ENCODE measurements at places on chromosomes 1 and 21. TPM values are rescaled to one million over a fixed set of nuclear protein-coding genes. Genes with fewer than 3 reads are reported as not detected.

Gene SPRR2E
- total RNA-seq = not detected

Gene CRNN
- not detected for total RNA-seq

Gene DISP3
- total RNA-seq = 0.16 TPM

Gene LCE1A
- not detected for total RNA-seq

Gene TAS1R1
- not detected for total RNA-seq

Gene MAN1C1
- total RNA-seq = not detected

DNA sequence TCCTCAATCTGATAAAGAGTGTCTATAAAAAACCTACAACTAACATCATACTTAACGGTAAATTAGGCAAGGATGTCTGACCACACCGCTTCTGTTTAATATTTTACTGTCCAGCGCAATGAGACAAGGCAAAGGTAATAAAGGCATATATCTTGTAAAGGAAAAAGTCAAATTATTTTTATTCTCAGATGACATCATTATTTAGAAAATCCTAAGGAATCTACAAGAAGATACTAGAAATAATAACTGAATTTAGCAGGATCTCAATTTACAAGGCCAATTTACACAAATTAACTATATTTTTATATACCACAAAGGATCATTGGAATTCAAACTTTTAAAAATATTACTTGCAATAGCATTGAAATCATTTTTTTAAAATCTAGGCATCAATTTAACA is 29.4 kb downstream of the GJA4 start:
- DNase-seq = no peak

GRCh38 chr1:246208105-246208504 is 299.0 kb downstream of the SMYD3 start:
- DNase-seq = no peak

GRCh38 chr1:247291161-247291560 is 35.3 kb downstream of the VN1R5 start:
- DNase-seq = no peak

DNA sequence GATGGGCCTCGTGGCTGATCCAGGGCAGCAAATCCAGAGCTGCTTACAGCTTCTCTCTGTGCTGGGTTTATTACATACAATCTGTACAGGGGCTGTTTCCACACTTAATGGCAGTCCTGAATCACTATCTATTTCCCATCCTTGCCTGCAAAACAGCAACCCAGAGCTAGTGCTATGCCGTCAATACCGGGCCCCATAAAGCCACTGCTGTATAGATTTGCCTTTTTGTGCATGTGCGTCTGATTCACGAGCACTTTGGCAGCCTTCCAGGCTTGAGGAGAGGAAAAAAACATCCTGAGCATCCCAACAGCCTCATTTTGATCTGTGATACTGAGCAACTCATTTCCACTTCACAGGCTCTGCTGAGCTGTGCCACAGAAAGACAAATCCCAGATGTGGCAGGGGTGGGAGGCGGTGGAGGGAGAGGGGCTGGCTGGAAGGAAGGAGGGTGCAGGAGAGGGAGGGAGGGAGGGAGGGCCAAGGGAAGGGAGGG is 65.2 kb upstream of the TARBP1 start:
- DNase-seq = peak; percentile 77

GRCh38 chr1:33060579-33061083 is 20.3 kb upstream of the AZIN2 start:
- DNase-seq = peak; percentile 92

DNA sequence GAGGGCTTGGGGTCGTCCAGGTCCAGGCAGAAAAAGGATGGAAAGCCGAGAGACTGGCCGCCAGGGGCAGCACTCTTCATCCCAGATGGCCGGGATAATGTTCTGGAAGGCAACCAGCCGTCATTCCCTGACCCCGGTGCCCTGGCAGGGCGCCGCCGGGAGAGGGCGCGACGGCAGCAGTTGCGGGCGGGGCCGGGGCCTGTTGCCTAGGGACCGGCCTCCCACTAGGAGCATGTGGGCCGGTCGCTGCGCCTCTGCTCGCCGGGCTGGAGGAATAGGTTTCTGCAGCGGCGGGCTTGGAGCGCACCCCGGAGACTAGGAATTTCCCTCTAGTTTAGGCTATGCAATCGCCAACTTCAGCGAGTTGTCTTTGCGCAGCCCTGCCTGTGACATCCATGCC is 11.0 kb downstream of the DMRTB1 start:
- DNase-seq = peak; percentile 50

- DNase-seq = peak; percentile 76
Measured at GRCh38 chr1:209168204-209168603, 415.3 kb upstream of the CAMK1G start.

- DNase-seq = no peak
Measured at GRCh38 chr1:81894867-81895266, 94.1 kb downstream of the ADGRL2 start.

GRCh38 chr1:39984951-39985350 is 30.0 kb downstream of the MFSD2A start:
- DNase-seq = no peak

DNA sequence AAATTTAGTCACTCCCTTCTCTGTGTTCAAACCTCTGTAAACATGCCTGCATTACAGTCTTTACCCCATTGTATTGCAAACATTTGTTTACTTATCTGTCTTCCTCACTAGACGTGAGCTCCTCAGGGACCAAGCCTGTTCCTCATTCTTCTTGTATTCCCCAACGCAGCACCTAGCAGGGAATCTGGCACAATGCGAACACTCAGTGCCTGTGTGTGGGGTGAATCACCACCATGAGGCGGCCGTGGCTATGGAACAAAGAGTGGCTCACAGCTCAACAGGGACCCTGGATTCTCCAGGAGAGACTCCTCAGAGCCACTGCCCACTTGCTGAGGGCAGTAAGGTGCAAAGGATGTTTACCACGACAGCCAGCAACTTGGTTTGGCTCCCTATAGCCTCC is 95.9 kb downstream of the DDX20 start:
- DNase-seq = peak; percentile 45

DNA sequence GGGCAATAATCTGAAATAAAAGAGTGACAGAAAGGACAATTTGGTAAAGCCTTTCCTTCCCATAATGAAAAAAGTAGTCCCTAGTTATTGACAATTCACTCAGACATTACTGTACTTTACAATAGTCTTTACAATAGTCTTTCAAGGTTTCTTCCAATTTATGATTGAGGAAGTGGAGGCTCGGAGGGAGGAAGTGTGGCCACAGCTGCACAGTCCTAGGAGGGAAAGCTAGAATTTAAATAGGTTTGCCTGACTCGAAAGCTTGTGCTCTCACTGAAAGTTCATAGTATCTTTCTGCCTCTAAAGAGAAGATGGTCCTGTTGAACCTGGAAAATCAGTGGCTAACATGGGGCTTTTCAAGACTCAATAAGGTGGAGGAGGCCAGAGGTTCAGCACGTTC is 203.2 kb downstream of the SDCCAG8 start:
- DNase-seq = no peak

DNA sequence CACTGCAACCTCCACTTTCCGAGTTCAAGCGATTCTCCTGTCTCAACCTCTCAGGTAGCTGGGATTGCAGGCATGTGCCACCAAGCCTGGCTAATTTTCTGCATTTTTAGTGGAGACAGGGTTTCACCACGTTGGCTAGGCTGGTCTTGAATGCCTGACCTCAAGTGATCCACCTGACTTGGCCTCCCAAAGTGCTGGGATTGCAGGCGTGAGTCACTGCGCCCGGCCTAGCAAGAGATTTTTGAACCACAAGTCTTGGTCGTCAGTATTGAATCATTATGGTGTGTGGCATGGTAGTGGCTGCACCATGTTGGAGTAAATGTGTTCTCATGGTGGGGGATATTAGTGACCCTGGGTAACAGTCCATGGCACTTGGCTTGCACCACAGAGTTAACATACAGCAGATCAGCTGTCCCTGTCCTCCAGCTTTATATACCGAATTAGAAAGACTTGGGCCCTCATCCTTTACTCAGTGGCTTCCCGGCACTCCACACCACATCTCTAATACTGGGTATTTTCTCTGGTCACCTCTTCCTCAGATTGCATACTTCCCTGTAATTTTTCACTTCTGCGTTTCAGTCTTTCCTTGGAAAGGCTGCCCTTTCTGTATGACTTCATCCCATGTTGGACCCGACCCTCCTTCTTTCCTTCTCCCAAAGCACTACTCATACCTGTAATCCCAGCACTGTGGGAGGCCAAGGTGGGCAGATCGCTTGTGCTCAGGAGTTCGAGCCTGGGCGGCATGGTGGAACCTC is 25.1 kb downstream of the AK4 start:
- no peak for DNase-seq

DNA sequence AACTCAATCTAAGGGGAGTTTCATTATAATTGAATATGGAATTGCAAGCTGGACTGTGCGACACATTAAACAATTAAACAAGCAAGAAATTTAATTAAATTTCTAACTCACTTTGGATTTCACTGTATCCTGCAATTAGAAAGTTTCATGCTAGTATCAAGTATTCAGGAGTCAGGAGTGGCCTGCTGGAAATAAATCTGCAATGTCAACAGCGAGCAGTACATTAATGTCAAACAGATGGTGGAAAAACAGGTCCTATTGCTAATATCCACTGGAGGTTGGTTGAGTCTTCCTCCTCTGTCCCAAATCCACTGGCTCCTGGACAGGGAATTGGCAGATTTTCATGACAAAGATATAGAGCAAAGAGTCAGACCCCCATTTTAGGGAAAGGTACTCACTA is 237.1 kb downstream of the VAV3 start:
- no peak for DNase-seq

- DNase-seq = no peak
Measured at GRCh38 chr1:58699011-58699762, 675 bp downstream of the MYSM1 start.

- DNase-seq = peak; percentile 45
Measured at GRCh38 chr1:21651214-21652042, 17.7 kb downstream of the RAP1GAP start.

DNA sequence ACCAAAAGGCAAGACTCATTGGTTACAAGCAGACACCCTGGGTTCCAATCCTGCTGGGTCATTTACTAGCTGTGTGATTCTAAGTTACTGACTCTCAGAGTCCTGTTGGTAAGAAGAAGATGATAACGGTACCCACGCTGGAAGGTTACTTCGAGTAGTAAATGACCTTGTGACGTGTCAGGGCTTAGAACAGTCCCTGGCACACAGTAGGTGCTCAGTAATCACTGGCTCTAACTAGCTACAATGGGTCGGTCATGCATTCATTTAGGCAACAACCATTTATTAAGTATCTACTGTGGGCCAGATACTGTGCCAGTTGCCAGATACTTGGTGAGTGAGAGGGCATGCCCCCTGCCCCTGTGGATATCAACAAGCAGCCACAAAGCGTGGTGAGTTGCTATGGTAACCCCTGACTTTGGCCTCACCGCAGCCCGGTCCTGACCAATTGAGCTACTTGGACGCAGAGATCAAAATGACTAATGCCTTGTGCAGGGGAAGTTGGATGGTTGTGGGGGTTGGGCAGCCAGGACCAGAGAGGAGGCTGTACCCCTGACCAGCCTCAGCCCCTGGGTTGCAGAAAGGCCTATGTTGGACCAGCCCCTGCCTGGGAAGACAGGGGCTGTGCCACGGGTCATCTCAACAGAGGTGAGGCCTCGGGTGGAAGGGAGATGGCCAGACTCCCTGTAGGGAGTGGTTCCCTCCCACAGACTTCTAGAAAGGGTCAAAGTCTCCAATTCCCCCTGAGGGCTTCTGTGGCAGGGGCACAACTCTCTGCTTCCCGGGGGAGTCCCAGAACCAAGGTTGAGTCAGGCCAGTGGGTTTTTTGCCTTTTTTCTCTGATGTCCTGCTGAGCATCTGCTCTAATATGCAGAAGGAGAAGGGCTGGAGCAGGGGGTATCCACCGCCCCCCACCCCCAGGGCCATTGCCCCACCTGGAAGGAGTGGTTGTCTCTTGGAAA is 16.0 kb downstream of the DHRS3 start:
- DNase-seq = peak; percentile 99

- peak; percentile 94 for DNase-seq
Measured at GRCh38 chr1:169779970-169780369, 14.7 kb downstream of the METTL18 start.

DNA sequence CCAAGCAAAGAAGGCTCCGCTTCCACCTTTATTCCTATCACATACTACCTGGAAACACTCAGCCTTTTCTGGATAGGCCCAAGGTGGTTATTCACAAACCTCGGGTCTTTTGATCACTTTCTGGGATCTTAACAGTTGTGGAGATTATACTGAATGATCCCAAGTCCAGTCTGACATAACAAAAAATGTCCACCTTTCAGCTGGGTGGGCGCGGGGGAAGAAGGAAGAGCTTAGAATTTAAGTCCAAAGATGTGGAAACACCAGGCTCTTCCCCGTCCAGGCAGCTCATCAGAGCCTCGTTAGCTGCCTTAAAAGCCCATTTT is 338 bp upstream of the C1orf53 start:
- no peak for DNase-seq

- no peak for DNase-seq
Measured at GRCh38 chr21:15080526-15080925, 15.7 kb upstream of the NRIP1 start.

DNA sequence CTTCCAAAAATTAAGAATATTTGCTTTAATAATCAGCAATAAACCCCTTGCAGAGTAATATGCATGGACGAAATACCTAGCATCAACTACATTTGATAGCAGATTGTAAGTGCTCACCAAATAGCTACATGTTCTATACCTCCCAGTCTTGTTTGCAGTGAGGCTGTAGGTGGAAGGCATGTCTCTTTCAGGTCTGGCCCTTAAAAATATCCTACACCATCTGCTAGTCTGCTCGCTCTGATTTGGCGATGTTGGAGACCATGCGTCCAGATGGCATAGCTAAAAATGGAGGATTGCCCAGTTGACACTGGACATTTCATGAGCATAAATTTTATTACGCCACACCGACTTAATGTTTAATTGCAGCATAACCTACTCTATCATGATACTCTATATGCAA is 47.1 kb downstream of the SSX2IP start:
- DNase-seq = no peak

DNA sequence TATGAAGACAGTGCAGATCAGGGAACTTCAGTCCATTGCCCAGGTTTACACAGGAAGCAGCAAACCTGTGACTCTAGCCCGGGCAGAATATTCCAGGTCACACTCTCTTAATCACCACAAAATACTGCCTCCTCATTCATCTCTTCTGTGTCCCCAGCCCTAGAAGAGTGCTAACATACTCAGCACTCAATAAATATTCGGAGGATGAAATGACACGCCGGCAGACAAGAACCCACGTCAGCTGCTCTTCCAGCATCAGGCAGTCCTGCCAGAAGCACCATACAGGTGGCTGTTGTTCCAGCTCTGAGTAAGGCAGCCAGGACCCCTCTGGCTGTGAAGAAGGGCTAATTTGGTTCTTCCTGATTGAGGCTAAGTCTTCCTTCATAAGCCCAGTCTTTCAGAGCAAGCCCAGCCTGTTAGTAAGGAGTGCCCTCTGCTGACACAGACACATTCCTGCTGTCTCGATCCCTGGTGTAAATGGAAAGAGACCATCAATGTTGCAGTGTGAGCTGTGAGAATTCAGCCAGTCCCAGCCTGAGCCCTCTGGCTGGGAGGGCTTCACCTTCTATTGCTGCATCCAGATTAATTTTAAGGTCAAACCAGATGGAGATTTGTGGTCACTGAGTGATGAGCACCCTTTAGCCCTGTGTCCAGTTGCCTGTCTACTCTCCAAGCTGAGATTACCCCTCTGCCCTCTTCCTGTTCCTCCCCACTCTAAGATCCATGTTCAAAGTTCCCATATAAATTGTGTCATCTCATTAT is 45.0 kb upstream of the KIRREL1 start:
- DNase-seq = no peak

GRCh38 chr1:18160290-18160942 is 52.8 kb downstream of the IGSF21 start:
- DNase-seq = no peak

GRCh38 chr1:114758256-114758832 is 560 bp upstream of the CSDE1 start:
- DNase-seq = no peak
